ENCODE measurements at places on chromosomes 7 and 10. TPM values are rescaled to one million over a fixed set of nuclear protein-coding genes. Genes with fewer than 3 reads are reported as not detected.

DNA sequence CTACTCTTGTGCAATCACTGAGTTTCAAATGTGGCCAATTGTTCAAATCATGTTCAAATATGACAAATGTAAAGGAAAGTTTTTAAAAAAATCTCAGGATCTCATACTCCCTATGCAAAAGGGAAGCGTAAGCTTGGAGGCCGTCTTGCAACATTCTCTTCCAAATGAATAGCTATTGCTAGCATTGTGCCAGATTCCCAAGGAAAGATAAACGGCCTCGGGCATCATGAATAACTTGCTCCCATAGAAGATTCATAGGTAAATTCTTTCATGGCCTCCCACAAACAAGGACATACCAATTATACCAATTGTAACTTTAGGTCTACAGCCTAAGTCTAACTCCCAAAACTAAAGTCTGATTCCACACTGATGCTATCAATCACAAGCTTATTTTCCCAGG is 416.9 kb downstream of the THSD7A start:
- no peak for DNase-seq

DNA sequence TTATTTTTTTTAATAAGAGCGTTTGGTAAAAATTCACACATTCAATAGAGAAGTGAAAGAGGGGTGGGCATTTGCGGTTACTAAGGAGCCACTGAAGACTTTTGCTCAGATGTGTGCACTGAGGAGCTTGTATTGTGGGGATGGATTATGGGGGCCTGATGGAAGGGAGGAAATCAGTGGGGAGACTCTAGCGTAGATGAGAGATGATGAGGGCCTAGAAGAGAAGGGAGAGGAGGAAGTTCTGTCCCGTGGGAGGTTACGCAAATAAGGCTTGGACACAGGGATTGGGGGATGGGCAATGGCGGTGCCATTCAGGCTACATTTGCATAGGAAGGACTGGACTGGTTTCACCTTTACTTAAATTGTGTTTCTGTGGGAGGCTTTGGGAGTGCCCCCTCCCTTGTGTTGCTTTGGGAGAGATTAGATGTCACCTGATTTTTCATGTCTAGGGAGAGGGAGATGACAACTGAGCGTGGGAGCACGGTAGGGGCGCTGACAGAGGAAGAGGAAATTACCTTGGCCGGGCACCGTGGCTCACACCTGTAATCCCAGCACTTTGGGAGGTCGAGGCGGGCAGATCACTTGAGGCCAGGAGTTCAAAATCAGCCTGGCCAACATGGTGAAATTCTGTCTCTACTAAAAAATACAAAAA is 2.2 kb upstream of the HIP1 start:
- DNase-seq, result no peak

DNA sequence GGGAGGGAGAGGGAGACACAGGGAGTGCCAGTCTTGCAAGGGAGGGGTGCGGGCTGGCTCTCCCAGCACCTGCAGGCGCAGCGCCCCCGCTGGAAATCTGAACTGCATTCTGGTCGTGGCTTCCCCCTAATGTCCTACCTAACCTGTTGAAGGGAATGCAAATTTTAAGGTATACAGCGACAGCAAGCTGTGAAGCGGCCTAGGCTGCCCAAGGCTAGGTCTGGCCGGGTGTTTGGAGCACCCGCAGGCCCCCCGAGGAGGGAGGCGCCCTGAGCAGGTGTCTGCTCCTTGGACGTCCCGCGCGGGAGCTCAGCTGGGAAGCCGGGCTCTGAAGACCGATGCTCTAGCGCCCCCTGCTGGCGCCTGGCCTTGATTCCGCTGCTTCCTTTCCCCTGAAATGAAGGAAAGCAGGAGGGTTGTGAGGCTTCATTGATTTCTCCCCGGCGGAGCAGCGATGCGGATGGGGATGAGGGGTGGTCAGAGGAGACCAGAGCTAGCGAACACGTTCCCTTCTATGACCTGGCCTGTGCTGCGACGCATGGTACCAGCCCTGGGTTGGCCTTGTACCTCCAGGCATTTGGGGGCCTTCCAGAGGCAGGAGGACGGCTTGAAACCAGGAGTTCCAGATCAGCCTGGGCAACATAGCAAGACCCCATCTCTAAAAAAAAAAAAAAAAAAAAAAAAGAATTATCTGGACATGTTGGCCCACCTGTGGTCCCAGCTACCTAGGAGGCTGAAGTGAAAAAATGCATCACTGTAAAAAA is 601.3 kb downstream of the GALNT17 start:
- peak; percentile 89 for DNase-seq

GRCh38 chr10:87931836-87932230 is 68.4 kb downstream of the PTEN start:
- no peak for DNase-seq

GRCh38 chr7:23533238-23533604 is 1.4 kb upstream of the TRA2A start:
- no peak for DNase-seq

- no peak for DNase-seq
Observed at GRCh38 chr10:22222236-22223190, 4.7 kb upstream of the EBLN1 start.

GRCh38 chr7:47944536-47945260 is 3.6 kb downstream of the PKD1L1 start:
- peak; percentile 49 for DNase-seq

GRCh38 chr10:24239289-24240040 is 30.5 kb downstream of the KIAA1217 start:
- DNase-seq, result no peak

- peak; percentile 57 for DNase-seq
Observed at GRCh38 chr10:77925410-77925794, 1.2 kb downstream of the DLG5 start.

- DNase-seq, result peak; percentile 30
Observed at GRCh38 chr7:23759671-23760391, 49.8 kb downstream of the STK31 start.

- peak; percentile 57 for DNase-seq
Observed at GRCh38 chr7:113805976-113806375, 112.8 kb downstream of the PPP1R3A start.

- no peak for DNase-seq
Observed at GRCh38 chr10:99628923-99629624, 8.8 kb upstream of the SLC25A28 start.

DNA sequence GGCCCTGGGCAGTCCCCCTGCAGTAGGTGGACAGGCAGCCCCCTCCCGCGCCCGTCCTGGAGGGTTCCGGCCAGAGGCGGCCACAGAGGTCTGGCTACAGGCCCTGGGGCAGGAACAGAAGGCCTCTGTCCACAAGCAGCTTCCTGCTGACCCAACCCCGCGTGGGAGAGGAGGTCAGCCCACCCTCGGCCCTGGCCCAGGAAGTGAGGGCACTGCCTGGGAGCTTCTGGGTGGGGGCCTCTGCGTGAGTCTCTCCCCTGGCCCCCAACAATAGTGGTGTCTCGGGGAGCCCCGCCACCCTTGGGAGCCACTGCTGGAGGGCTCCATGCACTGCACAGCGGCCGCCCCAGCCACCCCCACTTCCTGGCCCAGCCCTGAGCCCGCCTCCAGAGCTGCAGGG is 4.7 kb downstream of the MICALL2 start:
- no peak for DNase-seq

DNA sequence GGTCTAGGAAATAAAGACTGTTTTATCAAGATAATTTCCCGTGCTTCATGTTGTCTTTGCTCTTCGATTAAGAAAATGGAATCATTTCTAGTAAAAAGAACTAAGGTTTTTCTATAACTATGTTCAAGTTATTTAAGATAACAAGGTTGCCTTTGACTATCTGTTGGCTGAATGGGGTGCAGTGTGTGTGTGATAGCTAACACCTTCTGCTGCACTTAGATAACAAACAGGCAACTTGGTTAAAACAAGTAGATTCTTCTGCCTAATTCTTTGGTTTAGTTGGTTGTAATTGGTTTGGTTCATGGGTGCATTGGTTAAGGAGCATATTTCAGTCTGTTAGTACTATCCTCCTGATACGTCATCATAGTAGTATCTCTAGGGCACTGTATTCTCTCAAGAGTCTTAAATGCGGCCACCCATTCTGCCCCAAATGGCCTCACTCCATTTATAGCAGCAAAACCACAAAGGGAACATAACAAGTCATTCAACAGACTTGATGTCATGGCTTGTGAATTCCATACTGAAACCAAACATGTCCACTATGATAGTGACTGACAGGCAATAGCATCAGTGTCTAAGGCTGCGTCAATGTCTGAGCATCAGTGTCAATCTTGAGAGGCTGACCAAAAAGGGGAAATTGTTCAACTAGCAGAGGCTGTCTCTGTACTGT is 55.7 kb downstream of the CCDC3 start:
- peak; percentile 86 for DNase-seq

- DNase-seq, result no peak
Observed at GRCh38 chr7:30462179-30462578, 16.4 kb downstream of the NOD1 start.

- DNase-seq, result peak; percentile 80
Observed at GRCh38 chr10:97532935-97533671, 34.4 kb downstream of the UBTD1 start.

ADAM12 gene
- 15.5 TPM for total RNA-seq

KCNIP2 gene
- 0.45 TPM for total RNA-seq

GRM3 gene
- not detected for total RNA-seq

ACBD7 gene
- total RNA-seq, result 0.42 TPM

IL2RA gene
- not detected for total RNA-seq

FLNC gene
- total RNA-seq, result 703 TPM

TMEM176B gene
- total RNA-seq, result not detected

CALHM2 gene
- 24.8 TPM for total RNA-seq

UCN3 gene
- not detected for total RNA-seq

SLC18A3 gene
- total RNA-seq, result not detected

Measured in myocyte (in vitro differentiated cells).